Vagina (tissue), 2 donors: ENCODE measurements at places on chromosomes 6 and 20.

DNA sequence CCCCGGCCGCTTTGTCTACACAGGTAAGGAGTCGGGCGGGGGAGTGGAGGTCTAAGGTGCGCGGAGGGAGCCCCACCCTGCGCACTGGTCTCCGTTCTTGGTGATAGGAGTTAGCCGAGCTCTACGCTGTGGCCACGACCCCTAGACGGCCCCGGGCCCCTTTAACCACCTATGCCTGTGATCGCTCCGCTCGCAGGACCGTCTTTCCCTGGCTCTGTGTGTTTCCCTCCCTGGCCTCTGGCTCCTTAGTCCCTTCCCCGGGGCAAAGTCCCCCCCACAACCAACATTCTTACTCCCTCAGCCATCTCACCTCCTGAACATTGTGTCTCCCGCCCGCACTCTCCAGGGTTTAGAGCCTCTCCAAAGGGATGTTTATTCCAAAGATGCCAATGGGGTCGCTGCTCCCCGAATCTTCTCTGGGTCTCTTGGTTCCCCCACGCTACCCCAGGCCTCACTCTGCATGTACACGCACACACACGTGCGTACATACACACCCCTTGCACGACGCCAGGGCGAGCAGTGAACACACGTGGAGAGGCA, 50.4 kb downstream of the CPXM1 start:
- DNase-seq, result no peak

DNA sequence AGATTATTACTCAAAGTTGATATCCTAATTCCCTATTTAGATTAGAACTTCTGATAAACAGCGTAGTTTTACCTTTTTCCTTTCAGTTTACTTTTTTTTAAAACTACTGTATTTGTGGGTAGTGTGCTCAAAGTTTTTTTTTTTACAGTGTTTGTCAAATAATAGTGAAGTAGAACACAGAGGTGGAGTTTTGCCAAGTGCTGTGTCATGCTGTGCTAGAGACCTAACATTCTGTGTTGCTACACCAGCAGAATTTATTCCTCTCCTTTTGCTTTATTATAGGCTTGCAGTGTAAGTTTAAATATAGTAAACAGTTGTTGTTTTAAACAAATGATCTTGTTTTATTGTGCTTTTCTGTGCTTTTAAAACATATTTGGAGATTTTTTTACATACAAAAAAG, 125.4 kb downstream of the HIVEP1 start:
- no peak for DNase-seq

GRCh38 chr6:95292011-95292410, 285.3 kb upstream of the MANEA start:
- no peak for DNase-seq

DNA sequence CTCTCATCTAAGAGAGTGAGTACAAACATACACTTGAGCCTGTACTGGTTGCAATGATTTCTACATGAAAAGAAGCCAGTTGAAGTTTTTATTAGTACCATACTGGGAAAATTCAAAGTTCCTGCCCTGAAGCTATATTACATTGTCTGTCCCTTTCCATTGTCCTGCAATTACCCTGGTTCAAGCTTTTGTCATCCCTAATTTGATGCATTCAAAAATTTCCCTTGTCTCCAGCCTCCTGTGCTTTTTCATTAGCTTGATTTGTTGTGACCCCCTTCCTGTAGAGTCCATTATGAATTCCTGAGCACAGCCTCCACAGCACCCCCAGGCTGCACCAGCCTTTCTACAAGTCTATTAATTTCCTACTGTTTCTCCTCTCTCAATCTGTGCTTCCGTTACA, 46.4 kb downstream of the VGLL2 start:
- DNase-seq, result no peak

GRCh38 chr6:28081486-28081751, 1.1 kb downstream of the ZNF165 start:
- DNase-seq, result no peak

GRCh38 chr20:60101201-60101890, 143.1 kb downstream of the CDH26 start:
- no peak for DNase-seq

- no peak for DNase-seq
These were observed 7.4 kb downstream of the OSER1 start for GRCh38 chr20:44203161-44203560.

DNA sequence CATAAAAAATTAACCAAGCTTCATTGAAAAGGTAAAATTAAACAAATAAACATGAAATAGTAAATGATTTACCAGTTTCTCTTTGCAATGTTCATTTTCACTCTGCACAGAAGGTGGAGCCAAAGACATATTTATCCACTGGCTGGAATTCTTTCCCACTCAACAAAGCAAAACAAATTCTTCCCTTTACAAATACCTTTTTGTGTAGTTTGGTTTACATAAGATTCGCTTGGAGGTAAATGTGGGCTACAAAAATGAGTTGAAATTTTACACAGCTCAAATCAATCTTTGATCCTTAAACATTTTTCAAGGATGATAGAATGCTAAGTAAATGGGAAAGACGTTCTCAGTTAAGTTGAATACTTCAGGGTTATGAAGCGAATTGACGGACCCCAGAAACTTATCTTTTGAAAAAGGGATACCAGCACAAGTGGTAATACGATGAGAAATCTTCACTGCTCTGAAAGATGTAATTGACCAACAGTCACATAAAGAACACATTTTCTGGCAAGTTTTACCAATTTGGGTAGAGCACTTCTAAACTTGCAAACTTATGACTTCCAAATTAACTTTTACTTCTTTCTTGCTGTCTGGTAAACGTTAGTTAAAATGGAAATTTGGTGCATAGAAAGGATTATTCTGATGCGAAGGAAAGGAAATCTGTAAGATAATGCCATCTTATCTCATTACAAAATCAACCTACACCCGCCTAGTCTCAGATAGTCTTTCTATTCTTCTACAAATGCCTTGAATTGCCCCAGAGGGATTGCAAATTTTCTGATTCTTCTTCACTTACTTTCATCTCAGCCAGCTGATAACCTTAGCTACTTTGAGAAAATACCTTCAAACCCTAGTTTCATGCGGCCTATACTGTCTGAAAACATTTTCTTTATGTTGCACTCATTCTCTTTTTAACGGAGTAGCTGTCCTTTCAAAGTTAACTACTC, 4.7 kb upstream of the GJA1 start:
- DNase-seq, result no peak

DNA sequence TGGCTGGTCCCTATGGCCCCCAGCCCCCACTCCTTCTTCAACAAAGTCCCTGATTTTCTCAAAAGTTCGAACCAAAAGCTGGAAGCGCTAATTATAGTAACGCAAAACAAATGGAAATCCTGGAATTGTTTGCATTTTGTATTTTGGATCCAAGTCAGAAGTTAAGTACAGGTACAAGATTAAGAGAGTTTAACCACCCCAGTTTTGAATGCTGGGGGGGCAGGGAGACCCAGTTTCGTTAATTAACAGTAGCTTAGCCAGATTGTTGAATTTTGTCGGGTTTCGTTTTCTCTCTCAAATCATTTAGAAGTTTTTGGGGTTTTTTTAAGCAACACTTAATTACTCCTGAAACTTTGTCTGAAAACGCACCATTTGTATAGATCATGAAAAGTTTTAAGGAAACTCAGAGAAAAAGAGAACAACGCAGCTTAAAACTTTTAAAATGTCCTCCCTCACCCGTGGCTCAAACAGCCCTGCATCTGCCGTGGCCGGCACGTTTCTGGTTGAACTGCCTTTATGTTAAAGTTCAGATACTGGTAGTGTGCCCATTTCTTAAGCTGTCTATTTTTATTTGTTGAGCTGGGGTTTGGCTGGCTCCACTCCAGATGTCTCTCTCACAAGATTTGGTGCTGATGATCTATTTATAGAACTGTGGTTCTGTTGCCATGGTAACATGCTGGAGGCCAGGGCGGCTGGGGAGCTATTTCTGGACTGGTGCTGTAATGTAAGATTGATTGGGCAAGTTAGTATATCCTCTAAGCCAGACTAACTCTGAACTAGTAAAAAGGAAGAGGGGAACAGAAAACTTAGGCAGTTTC, 55.0 kb downstream of the GNAS start:
- no peak for DNase-seq

- DNase-seq, result no peak
These were observed 91.7 kb downstream of the FOXO3 start for GRCh38 chr6:108652375-108652774.

DNA sequence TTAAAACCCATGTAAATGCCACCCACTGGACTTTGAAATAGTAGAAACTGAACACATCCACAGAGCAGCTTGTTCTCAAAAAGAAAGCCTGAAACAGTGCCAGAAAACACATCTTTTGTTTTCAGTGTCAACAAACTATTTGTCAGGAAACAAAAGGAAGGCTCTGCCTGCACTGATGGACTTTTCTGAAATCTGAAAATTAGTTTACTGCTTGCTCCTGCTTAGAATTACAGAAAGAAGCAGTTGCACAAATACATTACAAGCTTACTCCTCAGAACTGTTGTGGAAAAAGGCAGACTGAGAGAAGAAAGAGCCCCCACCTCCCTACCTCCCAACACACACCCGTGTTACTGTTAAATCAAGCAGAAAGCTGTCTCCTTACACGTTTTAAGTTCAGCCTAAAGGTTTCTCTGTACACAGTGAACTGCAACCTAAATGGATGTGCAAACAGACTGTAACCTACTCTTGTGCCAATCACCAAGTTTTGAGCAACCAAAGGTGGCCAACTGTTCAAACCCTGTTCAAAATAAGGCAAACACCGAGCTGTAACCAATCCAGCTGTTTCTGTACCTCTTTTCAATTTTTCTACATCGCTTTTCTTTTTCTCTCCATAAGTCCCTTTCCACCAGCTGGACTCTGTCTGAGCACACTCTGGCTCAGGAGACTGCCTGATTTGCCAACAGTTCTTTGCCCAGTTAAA, 43.7 kb downstream of the FRK start:
- DNase-seq, result no peak

DNA sequence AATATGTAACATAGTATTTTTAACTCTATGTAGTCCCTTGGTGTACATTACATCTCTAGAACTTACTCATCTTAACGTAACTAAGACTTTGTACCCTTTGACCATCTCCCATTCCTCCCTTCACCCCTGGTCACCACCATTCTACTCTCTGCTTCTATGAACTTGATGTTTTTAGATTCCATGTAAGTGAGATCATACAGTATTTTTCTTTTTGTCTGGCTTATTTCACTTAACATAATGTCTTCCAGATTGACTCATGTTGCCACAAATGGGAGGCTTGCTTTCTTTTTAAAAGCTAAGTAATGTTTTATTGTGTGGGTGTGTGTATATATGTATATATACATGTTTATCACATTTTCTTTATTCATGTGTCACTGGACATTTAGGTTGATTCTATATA, 55.8 kb downstream of the TMEM200A start:
- no peak for DNase-seq

- DNase-seq, result no peak
These were observed 48.1 kb downstream of the DUSP22 start for GRCh38 chr6:340186-340955.

DNA sequence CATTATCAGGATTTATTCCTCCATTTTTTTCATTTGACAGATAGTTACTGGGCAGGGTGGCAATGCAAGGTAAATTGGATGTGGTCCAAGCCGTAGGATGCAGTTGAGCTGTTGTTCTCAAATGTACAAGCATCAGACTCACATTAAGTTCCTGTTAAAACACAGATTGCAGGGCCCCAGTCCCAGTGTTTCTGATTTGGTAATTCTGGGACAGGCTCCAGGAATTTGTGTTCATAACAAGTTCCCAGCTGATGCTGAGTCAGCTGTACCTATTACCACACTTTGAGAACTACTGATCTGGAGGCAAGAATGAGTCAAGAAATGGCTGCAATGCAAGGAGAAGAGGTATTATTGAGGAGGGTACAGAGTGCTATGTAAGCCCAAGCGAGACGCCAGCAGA, 11.7 kb downstream of the TMEM244 start:
- DNase-seq, result no peak

- no peak for DNase-seq
These were observed 30.2 kb upstream of the NHSL1 start for GRCh38 chr6:138529478-138529877.

DNA sequence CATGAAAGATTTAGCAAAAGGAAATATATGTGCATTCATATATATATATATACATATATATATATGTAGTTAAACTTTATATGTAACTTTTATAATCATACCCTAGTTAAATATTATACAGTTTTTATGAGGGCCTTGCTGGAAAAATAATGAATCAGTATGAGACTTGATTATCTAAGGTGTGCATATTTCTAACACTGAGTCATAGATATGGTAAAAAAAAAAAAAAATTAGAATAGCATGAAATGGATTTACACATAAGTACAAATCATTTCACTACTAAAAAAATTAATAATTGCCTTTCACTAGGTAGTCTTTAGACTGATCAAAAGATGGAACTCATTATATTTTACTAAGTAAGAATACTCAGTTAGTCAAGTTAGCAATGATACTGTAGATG, 51.3 kb upstream of the DST start:
- no peak for DNase-seq

GRCh38 chr6:158011478-158011920, 29.8 kb downstream of the SYNJ2 start:
- no peak for DNase-seq

DNA sequence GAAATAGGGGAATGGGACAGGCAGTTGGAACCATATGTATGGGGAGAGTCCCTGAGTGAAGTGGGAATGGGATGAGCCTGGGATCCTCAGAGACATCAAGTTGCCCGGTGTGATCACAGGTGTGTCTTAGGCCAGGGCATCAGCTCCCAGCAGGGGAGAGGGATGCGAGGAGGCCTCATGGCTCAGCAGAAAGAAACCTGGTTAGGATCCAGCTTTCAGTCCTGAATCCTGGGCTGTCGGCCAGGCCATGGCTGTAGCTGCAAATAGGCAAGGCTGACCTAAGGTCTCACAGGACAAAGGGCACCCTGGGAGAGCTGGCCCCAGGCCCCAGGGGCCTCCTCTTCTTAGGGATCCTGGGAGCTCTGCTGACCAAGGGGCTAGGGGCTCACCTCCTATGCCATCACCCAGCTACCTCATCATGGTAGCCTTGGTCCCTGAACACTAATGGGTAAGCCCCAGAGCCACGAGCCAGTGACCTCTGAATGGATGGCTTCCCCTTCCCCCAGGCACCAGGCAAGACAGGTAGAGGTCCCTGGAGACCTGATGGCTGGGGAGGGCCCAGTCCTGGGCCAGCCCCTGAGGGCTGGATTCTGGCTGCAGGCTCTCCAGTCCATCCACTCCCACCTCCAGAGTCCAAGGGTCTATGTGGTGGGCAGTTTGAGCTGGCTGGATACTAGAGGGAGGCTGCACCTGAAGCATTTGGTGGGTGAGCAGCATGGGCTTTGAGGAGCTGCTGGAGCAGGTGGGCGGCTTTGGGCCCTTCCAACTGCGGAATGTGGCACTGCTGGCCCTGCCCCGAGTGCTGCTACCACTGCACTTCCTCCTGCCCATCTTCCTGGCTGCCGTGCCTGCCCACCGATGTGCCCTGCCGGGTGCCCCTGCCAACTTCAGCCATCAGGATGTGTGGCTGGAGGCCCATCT, at the start of gene SLC22A7:
SLC22A7 (plus strand) TSS at position 617 of the 921 bp plus-strand sequence; CDS start at position 716, 99 bp downstream.
- DNase-seq, result no peak
